ENCODE measurements at places on chromosomes 4 and X.

DNA sequence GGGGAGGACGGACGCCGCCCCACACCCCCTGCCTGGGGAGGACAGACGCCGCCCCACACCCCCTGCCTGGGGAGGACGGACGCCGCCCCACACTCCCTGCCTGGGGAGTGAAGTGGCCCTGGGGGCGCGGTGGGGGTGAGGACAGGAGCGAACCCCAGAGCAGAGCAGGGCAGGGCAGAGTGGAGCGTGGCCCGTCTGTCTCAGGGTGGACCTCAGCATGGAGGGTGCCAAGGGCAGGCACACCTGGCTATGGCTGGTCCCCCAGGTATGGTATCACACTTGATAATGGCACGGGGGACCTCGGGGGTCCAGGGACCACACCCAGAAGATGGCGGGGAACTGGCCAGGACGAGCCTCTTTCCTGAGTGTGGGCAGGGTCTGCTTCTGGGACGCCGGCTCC is 9.6 kb downstream of the LRPAP1 start:
- DNase-seq = no peak

GRCh38 chr4:1721003-1721665 is at the start of the genes TACC3 and TMEM129:
TACC3 (plus strand) TSS chr4:1721521; CDS start chr4:1723422, 1,901 bp downstream.
TMEM129 (minus strand) TSS chr4:1721323; CDS start chr4:1720837, 486 bp downstream.
- DNase-seq = peak; percentile 90

DNA sequence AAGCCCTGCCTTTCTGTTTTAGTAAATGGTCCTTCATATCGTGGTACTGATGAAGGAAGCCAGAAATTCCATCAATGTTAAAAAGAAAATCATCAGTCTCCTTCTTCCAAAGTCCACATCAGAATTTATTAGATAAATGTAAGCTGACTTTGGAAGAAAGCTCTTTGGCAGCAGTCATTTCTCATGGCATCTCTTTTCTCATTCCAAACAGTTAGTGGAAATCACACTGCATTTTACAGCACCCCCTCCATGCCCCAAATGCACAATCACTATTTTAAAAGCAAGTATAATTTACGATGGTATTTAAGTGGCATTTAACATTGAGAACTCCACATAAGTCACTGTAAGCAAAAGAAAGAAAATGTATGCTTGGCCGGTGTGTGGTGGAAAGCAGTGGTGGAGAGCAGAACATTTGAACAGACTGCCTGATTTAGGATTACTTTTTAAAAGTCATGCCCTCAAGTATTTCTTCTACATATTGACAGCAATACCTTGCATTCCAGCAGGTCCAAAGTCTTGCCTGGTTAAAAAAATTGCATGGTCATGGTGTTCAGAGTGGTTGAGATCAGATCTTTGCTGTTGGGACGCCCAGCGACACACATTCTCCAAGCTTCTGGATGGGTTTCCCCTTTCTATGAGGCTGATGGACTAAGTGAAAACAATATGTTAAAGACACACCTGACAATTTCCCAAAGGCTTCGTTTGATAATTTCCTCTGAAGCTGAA is 248.6 kb downstream of the ADAMTS3 start:
- DNase-seq = no peak

GRCh38 chr4:8241895-8242696 is 27.5 kb upstream of the HTRA3 start:
- peak; percentile 87 for DNase-seq

DNA sequence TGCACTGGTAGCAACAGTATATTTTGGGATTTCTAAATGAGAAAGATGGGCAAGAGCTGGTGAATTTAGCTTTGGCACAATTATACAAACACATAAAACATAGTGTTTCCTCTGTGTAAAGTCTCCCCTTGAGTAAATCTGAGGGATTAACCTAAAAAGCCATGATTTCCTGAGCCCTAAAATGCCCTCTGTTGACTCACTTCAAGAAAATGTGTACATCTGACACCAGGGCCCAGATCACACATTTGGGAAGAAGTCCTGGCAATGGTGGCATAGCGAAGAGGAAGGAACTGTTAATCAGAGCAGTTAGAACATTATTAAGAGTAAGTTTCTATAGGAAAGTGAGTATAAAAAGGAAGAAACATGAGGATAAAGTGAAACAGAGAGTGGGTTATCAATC is 338.5 kb downstream of the SPOCK3 start:
- no peak for DNase-seq

Measured in stimulated activated CD4-positive, alpha-beta T cell treated with anti-CD3 and anti-CD28 coated beads, TNF-alpha, amount 100 ng/mL, for 1 hour (primary cell).